ENCODE measurements at places on chromosomes 5 and 9.

GRCh38 chr9:19940811-19941535 lies 152.1 kb upstream of the SLC24A2 start:
- peak; percentile 59 for DNase-seq

- no peak for DNase-seq
These were observed 588.3 kb downstream of the EBF1 start for GRCh38 chr5:158511454-158511853.

GRCh38 chr9:84068872-84069271 lies 88.3 kb downstream of the RMI1 start:
- no peak for DNase-seq

DNA sequence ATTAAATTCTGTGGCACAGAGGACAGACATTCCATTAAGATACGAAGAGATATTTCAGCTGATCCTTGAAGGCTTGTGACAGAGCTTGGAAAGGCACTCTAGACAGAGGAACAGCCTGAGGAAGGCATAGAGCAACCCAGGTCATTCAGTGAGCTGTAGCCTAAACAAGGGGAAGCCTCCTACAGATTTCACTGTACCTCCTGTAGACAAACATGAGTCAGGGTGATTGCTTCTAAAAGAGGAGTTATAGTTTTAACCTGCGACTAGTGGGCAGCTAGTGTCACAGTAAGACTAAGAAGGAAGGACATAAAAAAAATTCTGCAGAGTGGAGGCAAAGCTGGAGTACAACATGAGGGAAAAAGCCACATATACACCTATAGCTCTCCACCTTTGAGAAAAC lies 43.5 kb upstream of the ANKDD1B start:
- DNase-seq = no peak

GRCh38 chr5:178547753-178548415 lies 42.3 kb downstream of the COL23A1 start:
- no peak for DNase-seq

DNA sequence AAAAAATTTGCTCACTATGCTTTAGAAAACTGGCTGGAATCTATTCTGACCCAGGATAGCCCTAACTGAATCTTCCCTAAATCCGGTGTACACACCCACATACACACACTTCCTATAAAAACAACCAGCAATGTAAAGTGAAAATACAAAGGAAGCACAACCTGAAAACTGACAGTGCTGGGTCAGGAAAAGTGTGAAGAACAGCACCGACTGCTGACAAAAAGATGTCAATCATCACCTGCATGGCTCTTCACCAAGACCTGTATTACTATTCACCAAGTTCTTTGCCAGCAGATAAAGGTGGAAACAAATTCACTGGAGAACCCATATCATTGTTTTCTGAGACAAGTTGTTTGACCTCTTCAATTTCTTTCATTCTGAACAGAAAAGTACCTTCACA lies 293.8 kb upstream of the GRAMD2B start:
- no peak for DNase-seq

DNA sequence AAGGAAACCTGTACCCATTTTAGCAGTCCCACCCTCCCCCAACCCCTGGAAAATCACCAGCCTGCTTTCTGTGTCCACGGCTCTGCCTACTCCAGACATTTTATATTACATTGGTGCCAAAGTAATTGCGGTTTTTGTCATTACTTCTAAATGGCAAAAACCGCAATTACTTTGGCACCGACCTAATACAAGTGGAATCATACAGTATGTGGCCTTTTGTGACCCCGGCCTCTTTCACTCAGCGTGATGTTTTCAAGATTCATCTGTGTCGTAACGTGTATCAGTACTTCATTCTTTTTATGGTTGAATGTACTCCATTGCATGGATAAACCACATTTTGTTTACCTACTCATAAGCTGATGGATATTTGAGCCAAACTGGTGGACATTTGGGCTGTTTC lies 9.7 kb upstream of the ORM1 start:
- no peak for DNase-seq

DNA sequence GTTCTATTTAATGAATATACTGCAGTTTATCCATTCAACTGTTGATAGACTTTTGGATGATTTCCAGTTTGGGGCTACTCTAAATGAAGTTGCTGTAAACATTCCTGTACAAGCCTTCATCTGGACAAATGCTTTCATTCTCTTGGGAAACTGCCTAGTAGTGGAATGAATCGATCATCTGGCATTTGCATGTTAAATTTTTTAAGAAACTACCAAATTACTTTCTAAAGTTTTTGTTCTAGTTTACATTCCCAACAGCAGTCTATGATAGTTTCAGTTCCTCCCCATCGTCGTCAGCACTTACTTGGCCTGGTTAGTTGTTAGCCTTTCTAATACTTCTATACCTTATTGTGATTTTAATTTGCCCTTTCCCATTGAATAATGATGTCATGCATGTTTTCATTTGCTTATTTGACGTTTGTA lies 306.3 kb downstream of the FER start:
- no peak for DNase-seq

DNA sequence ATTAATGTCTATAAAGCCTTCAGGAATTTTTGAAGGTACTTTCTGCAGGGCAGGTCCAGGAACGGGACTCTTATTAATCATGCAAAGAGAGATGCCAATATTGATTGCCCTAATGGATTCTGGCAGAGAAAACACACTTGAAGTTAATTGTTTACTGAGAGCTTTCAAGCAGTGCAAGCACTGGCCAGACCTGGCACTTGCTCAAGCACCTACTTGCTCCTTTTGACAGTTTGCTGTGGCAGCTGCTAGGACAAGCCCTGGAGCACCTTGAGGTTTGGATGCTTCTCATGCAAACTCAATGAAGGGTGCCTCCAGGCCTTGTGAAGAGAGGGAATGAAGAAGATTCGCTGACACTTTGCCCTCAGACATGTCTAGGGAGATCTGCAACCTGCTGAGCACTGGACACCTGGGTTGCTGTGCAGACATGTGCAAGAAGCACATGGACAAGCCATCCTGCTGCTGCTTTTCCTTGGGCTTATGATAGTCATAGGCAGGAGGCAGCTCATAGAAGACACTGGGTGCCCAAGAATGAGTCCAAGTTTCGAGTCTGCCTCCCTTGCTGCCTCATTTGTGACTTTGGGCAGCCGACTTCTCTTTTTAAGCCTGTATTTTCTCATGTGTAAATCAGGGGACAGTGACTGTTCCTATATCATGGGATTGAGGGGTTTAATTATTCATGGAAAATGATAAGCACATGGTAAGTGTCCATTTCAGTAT lies 88.8 kb upstream of the EQTN start:
- no peak for DNase-seq

DNA sequence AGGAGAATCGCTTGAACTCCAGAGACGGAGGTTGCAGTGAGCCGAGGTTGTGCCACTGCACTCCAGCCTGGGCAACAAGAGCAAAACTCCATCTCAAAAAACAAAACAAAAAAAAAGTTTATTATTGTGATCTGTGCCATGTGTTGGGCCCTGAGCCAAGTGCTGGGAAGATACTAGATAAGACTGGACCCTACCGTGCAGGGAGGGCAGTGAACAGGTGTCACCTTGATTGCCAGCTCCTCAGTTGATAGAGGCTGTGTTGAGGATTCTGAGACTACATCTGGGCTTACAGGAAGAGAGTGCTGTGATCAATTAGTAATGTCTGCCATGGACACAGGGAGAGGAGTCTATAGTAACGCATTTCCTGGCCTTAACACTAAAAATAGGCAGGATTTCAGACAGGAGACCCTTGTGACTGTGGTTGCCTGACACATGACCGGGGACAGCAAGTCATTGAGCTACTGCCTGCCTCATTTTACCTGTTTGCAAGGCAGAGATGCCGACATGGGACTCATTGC lies 201.5 kb downstream of the C9orf50 start:
- DNase-seq = no peak

- no peak for DNase-seq
These were observed 100.4 kb downstream of the DAB2IP start for GRCh38 chr9:121751686-121752445.

DNA sequence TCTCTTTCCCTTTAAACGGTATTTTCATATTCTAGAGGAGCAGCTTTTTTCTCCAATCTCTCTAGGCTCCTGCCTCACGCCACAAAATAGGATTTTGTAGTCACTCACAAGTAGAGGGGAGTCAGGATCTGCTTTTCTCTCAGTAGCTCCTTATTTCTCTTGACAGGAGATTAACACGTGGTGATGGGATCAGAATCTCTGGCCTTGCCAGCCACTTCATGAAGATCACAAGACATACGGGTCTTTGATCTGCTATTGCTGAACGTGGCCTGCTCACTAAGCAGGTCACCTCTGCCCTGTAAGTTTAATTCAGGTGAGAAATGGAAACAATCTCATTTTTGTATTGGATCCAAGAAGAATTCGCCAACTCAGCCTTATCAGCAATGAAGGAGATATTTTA lies 257.5 kb downstream of the DIRAS2 start:
- no peak for DNase-seq

GRCh38 chr9:109017061-109017460 lies 3.8 kb upstream of the CTNNAL1 start:
- no peak for DNase-seq

- no peak for DNase-seq
These were observed 20.4 kb downstream of the GOLPH3 start for GRCh38 chr5:32153723-32154122.

DNA sequence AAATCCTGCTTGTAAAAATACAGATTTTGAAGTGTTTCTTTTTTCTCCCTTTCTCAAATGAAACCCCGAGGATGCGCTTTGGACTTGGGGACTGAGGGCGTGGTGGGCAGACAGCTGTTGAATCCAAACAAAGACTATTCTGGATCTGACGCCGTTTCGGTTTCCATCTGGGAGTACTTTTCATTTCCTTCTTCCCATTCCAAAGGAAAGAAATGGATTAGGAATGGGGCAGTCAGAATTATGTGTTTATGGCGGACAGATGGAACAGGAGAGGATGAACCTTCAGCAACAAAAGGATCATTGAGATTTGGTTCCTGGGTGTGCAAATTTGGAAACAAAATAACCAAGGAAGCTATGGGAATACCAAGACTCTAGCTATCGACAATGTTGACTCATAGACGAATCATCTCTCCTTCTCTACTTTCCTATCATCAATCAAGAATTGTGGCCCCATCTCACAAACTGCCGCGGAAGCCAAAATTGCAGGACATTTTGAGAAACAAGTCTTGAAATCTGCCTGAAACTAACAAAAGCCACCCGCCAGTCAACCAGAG lies 300.6 kb downstream of the PARP8 start:
- no peak for DNase-seq

- no peak for DNase-seq
These were observed 16.0 kb downstream of the FBXW2 start for GRCh38 chr9:120777229-120777628.

- DNase-seq = no peak
These were observed 36.8 kb upstream of the RNF38 start for GRCh38 chr9:36436909-36437308.

- DNase-seq = no peak
These were observed 67.2 kb downstream of the CAMSAP1 start for GRCh38 chr9:135840107-135840506.

- no peak for DNase-seq
These were observed 55.6 kb downstream of the RXRA start for GRCh38 chr9:134381671-134382516.

DNA sequence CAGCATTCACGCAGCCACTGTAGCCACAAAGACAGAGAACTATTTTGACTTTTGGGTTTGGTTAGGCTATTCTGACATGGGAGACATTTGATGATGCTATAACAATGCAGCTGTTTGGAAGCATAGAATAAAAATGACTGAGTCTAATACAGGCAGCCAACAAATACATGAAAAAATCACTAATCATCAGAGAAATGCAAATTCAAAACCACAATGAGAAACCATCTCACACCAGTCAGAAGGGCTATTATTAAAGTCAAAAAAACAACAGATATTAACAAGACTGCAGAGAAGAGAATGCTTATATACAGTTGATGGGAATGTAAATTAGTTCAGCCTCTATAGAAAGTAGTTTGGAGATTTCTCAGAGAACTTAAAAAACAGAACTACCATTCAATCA lies 107.1 kb upstream of the POC5 start:
- no peak for DNase-seq

DNA sequence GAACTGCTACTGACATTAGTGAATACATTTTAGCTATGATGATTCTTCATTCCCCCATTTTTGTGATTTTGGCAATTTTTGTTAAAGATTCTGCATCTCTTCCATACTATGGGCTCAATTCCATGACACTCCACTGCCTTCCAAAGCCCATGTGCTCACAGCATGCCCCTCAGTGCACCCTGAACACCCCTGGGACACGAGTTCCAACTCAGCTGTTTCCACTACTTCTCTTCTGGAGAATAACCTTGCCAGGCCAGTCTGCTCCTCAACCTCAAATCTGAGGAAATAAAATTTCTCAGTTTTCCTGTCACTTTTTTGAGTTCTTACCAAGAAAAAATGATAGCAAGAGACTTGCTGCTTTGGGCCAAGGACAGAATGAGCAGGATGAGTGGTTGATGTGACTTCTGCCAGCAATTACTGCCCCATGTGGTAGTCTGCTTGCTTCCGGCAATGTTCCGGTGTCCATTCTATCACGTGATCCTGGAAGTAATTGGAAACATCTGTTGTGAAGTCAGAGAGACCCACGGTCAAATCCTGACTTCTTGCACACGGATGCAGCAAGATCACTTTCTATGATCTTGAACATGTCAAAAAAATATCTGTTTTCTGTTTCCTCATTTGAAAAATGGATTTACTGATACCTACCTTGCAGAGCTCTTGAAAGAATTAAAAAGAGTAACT lies 58.3 kb downstream of the EGFLAM start:
- DNase-seq = no peak

DNA sequence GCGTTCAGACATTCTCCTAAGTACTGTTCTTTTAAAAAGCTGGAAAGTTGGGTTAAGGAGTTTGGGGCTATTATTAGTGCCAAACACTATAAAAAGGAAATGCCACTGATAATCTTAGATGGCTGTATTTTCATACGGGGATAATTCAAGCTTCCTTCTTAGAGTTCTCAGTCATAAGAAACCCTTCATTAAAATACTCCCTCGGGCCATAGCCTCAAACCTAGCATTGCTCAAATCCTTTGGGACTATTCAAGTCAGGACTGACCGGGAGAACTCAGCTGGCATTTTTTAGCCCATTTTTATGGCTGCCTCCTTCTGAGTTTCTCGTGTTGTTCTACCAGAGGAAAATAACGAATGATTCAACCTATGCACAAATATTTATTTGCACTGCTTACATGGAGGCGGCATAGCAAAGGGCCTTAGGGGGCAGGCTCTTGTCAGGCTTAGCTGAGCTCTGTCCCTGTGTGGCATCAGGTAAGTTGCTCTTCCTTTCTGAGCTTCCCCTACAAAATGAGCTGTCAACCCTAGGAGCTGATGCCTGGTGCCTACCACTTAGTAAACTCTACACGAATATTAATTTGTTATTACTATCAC lies 33.5 kb upstream of the ADAM19 start:
- no peak for DNase-seq

DNA sequence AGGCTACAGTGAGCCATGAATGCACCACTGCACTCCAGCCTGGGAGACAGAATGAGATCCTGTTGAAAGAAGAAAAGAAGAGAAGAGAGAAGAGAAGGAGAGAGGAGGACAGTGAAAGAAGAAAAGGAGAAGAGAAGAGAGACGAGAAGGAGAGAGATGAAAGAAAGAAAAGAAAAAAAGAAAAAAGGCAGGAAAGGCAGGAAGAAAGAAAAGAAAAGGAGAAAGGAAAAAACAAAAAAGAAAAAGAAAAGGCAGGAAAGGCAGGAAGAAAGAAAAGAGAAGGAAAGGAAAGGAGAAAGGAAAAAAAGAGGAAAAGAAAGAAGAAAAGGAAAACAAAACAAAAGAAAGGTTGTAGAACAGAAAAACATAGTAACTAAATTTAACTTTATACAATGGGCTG lies 14.2 kb downstream of the CAMSAP1 start:
- no peak for DNase-seq

Measured in nephron progenitor cell (in vitro differentiated cells).